Aorta (tissue), 5 donors: ENCODE measurements at places on chromosomes 11 and 22. TPM values are rescaled to one million over a fixed set of nuclear protein-coding genes. Genes with fewer than 3 reads are reported as not detected.

Gene PPFIBP2
- total RNA-seq, result 17.6 TPM

Gene MYH9
- 1,564 TPM for total RNA-seq

Gene PGM2L1
- 13.5 TPM for total RNA-seq

Gene CHRM1
- not detected for total RNA-seq

Gene MN1
- 22.5 TPM for total RNA-seq

DNA sequence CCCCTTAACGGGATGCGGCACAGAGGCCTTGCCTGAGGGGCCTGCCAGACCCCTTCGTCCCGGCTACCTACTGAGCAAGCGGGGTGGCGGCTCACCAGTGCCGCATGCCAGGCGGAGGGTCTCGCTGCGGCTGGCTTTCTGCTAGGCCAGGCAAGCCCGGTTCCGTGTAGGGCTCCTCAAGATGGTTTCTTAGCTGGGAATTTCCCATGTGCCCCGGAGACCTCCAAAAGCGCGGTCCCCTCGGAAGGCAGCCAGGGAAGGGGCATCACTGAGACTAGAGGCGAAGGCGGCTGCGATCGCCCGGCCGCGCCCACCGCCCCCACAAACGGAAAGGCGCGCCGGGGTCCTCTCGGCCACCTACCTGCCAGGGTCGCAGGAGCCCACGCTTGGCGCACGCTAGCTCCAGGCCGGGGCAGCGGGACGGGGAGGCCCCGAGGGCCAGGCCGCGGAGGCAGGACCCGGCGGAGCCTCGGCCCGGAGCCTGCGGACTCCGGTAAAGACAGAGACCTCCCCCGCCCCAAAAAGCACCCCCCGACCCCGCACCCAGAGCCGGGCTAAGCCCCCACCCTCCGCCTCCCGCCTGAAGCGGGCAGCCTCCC lies 23.8 kb downstream of the MICAL3 start:
- H3K27me3 ChIP-seq, result no peaks in the 10 kb centered on the region
- H3K27ac ChIP-seq, result peak overlapping the region; percentile 78
- no peaks in the 10 kb centered on the region for H3K4me1 ChIP-seq
- peak overlapping the region; percentile 99 for H3K4me3 ChIP-seq

DNA sequence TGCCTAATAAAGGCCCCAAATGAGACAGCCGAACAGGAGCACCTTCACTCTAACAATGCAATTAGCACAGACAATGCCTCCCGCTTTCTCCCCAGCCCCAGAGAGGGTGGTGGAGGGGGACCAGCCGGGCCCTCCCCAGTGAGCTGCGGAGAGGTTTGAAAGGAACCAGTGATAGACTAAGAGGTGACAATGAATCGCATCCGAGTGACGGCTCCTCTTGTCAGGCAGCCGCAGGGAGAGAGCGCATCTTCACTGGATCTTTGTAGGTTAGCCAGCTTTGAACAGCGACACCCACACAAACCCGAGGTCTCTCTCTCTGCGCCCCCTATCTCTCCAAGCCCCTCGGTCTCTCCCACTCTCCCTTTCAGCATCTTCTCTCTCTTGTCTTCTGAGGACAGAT lies 28.0 kb downstream of the FLRT1 start:
- H3K27me3 ChIP-seq, result no peaks in the 10 kb centered on the region
- no peaks in the 10 kb centered on the region for H3K36me3 ChIP-seq
- no peak overlapping the region for H3K27ac ChIP-seq

DNA sequence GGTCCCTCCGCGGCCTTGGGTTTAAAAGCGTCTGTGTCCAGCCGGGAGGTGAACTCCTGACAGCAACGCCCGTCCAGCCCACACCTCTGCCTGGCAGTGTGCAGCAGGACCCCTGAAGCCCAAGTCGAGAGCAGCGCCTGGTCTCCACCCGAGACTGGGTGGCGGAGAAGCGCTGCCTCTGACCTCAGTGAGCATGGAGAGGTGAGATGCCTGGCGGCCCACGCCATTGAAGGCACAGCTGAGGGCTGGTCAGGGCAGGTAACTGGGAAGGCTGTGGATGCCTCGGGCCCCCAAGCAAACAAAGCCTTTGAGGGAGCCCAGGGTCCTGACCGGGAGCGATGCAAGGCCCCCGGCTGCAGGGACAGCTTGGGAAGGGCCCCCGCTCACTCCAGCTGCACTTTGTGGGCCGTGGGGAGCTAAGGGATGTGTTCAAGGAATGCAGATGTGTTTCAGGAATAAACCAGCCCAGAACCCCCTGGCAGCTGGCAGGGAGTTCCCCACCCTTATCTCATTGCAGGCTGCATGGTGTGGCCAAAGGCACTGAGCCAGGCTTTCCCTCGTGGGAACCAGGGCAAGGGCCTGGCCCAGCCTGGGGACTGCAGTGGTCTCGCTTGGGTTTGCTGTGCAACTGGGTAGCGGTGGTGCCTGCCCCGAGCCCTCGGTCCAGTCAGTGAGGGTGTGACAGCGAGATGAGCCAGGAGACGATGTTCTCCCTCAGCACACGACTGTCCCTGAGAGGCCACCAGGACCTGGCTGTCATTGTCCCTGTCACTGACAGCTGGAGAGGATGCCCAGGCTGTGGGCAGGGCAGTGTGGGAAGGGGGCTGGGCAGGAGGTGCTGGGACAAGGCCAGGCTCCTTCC lies 92.5 kb downstream of the WNT7B start:
- H3K4me3 ChIP-seq, result no peak overlapping the region
- H3K27ac ChIP-seq, result no peak overlapping the region
- H3K27me3 ChIP-seq, result no peaks in the 10 kb centered on the region
- DNase-seq, result peak; percentile 73
- no peaks in the 10 kb centered on the region for H3K4me1 ChIP-seq

DNA sequence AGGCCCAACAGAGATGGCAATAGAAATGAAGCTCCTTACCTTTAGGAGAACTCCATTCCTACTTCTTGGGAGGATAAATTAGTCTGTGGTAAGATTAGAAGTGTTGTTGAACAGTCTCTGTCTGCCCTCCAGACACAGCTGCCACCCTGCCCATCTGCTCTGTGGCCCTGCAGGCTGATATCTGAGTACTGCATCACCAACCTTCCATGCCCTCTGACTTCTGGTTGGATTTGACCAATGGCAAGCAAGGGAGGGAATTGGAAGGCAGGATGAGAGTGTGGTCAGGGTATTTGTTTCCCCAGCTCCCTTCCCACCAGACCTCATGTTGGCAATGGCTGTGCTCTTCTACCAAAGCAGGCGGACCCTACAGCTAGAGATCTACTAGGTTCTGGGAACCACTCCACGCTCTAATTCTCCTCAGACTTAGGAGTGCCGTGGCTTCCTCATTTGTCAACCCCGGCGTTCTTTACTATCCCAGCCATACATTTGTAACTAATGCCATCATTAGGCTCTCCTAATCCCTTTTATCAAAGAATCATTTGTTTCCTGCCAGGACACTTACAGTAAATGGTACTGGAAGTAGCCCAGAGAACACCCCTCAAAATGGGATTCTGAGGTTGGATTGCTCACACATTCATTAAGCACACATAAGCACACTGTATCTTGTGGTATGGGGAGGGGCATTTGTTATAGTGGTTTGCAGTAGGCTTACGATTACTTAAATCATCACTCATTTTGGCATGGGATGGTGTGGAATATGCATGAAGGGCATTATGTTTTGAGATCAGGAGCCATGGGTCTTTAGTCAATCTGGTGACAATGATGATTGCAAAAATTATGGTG lies 35.4 kb upstream of the CD44 start:
- peaks cover 10% of the 10 kb centered on the region for H3K4me1 ChIP-seq
- no peak overlapping the region for H3K27ac ChIP-seq
- H3K4me3 ChIP-seq, result no peak overlapping the region

GRCh38 chr22:24894998-24895397 lies 51.5 kb downstream of the LHFPL7 start:
- no peak overlapping the region for H3K27ac ChIP-seq
- H3K36me3 ChIP-seq, result no peaks in the 10 kb centered on the region
- no peak overlapping the region for H3K4me3 ChIP-seq
- peak; percentile 90 for DNase-seq

- H3K36me3 ChIP-seq, result no peaks in the 10 kb centered on the region
- H3K27me3 ChIP-seq, result no peaks in the 10 kb centered on the region
- no peak overlapping the region for H3K27ac ChIP-seq
- H3K4me3 ChIP-seq, result no peak overlapping the region
- DNase-seq, result no peak
- no peaks in the 10 kb centered on the region for H3K4me1 ChIP-seq
Observed at GRCh38 chr11:128391811-128392210, 195.5 kb downstream of the ETS1 start.

DNA sequence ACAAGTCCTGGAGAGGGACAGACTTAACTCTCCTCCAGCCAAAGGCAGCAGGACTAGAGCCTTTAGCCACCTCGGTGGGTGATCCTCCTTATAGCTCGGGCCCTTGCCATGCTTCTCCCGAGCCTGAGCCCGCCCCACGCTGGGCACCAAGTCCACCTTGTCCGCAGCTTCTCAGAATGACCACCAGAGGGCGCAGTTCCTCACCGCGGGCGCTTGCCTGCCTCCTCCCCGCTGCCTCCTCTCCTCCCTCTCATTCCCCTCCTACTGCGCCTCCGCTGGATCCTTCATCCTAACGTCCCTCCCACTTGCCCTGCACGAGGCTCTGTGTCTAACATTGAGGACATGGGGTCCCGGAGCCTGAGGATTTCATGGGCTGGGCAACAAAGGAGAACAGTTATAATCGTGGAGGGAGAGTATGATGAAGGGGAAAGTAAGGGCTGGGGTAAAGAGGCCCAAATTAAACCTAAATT lies 11.3 kb upstream of the MOGAT2 start:
- H3K27ac ChIP-seq, result no peak overlapping the region
- H3K4me3 ChIP-seq, result no peak overlapping the region
- no peaks in the 10 kb centered on the region for H3K36me3 ChIP-seq

DNA sequence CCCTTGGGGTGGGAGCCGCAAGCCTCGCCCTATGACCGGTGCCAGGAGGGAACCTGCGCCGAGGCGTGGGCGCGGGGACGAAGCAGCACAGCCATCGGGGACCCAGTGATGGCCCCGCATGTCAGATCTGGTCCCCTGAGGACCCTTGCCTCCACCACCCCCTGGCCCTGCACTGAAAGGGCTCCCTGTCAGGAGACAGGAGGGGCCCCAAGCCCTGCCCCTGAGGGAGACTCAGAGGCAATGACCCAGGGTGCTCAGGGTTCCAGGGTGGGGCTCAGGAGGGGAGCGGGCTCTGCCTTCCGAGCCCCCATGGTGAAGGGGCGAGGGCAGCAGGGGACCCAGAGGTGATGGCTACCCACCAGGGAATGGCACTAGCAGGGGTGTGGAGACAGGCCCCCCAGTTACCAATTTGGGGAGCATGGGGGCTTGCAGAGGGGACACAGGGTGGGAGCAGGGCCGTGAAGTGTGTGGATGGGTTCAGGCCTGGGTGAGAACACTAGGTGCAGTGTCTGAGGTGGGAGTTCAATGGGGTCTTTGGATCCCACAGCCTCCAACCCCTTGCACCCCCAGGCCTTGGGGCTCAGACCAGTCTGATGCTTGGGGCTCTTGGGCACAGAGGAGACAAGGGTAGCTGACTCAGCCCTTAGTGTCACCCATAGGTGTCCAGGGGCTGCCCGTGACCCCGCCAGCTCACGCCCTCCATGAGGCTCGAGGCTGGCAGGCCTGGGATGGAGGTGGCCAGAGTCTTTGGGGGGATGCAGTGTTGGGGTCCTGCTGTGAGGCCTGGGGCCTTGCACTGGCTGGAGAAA lies 499 bp downstream of the LRRC56 start:
- H3K27me3 ChIP-seq, result no peaks in the 10 kb centered on the region
- no peak overlapping the region for H3K27ac ChIP-seq
- no peaks in the 10 kb centered on the region for H3K36me3 ChIP-seq
- H3K4me1 ChIP-seq, result no peaks in the 10 kb centered on the region
- no peak overlapping the region for H3K4me3 ChIP-seq
